ENCODE measurements at places on chromosomes 13 and 19.

- no peak for DNase-seq
Observed at GRCh38 chr19:38209671-38210457, 14.2 kb downstream of the DPF1 start.

DNA sequence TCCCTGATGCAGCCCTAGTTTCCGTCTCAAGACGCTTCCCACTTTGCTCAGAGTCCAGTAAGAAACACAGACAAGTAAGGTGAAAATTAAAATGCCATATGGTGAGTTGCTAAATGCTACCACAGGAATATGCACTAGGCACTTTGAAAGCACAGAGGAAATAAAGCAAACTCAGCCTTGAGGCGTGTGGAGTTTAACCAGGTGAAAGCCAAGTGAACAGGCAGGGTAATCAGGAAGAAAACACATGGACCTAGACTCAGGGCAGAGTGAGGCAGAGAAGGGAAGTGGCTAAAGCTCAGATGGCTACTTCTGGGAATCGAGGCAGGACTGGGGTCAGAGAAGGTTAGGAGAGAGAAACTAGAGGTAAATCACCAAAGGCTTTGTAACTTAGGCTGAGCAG, 5.4 kb upstream of the UBL3 start:
- no peak for DNase-seq

DNA sequence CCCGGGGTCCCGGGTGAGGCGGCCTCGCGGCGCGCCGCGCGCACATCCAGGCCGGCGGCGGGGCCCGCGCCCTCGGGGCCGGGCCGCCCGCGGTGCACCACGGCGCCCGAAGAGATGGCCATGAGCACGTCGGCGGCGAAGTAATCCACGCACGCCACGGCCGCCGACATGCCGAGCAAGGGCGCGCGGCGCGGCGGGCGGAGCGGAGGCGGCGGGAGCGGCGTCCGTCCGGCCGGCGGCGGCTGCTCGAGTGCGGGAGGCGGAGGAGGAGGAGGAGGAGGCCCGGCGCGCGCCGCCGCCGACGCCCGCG, at the start of gene KLF16:
Gene KLF16 (minus strand): TSS at position 252 of the 310 bp plus-strand sequence. CDS start 82 bp downstream, at position 170.
- DNase-seq = no peak

DNA sequence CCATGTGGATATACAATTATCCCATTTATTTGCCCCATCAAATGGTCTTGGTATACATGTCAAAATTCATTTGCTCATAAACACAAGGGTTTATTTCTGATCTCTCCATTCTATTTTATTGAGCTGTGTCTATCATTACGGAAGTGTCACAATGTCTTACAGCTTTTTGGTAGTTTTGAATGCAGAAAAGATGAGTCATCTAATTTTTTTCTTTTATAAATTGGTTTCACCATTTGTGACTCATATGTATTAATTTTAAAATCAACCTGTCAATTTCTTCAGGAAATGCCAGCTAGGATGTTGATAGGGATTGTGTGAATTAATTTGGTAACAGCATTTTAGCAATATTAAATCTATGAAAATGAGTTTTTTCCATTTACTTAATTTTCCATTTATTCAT, 2549.4 kb downstream of the PCDH9 start:
- DNase-seq = no peak

- DNase-seq = no peak
Observed at GRCh38 chr19:21691661-21692060, 75.7 kb downstream of the ZNF100 start.

DNA sequence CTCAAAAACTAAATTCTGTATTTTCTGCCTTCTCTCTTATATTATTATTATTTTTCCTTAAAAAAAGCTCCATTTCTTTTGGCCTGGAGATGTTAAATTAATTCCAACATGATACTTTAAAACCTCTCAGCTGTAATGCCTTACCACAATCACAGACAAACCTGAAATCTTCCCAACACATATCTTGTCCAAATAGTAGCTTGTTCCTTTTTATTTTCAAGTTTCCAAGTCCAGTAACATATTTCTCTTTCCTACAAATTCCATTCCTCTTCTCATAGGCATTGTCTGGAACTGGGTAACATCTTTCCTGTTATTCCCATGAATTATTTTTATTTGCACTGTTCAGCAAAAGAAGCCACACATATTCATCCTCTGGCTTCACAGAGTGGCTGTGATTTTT, 137.0 kb downstream of the SLITRK6 start:
- DNase-seq = no peak
